ENCODE measurements at places on chromosomes 12 and 14.
A peak's percentile ranks its signal among the peaks of the same experiment; 100 is the strongest.

- DNase-seq: peak; percentile 25
These were observed 87.7 kb downstream of the KCNH5 start for GRCh38 chr14:62957562-62957961.

DNA sequence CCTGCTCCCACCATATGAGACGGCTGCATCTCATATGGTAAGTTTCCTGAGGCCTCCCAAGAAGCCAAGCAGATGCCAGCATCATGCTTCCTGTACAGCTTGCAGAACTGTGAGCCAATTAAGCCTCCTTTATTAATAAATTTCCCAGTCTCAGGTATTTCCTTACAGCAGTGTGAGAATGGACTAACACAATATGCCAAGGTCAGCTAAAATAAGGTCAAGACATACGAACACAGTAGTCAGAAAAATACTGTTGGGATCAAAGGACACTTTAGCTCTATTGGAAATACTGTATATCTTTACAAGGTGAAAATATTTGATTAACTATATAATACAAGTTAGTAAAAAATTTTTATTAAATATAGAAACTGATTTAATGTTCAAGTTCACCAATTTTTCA, 28.8 kb downstream of the SEL1L start:
- no peak for DNase-seq

DNA sequence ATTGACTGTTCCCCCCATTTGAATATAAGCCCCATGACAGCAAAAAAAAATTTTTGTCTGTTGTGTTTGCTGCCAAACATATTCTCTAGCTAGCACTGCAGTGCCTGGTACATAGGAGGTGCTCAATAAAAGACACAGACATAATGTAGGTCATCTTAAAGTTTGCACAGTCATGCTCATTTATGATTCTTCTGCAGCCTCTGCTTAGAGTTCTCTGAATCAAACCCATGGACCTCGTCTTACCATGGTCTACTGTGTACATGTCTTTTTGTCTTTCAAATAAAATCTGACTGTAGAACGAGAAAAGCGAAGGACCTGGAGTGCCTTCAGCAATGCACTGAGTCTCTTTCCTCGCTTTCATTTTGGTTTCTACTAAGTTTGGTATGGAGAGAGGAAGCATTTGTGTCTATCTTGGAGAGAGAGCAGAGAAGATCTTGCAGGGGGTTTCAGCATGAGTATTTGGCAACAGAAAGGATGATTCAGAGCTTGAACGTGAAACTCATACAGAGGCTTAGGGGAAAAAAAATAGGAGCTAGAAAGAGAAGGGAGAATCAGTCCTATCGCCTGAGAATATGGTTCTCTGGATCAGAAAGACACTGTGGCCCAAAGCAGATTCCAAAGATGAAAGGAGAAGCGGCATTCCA, 38.8 kb upstream of the TMCC3 start:
- DNase-seq: no peak

GRCh38 chr14:54450535-54450934, 9.4 kb upstream of the CNIH1 start:
- DNase-seq: no peak

- DNase-seq: no peak
These were observed 8.5 kb downstream of the KRT85 start for GRCh38 chr12:52358575-52359350.
